ENCODE measurements at places on chromosomes 13 and 19. TPM values are rescaled to one million over a fixed set of nuclear protein-coding genes. Genes with fewer than 3 reads are reported as not detected.
A peak's percentile ranks its signal among the peaks of the same experiment; 100 is the strongest.

FBXL3 gene
- 68.0 TPM for total RNA-seq

DNA sequence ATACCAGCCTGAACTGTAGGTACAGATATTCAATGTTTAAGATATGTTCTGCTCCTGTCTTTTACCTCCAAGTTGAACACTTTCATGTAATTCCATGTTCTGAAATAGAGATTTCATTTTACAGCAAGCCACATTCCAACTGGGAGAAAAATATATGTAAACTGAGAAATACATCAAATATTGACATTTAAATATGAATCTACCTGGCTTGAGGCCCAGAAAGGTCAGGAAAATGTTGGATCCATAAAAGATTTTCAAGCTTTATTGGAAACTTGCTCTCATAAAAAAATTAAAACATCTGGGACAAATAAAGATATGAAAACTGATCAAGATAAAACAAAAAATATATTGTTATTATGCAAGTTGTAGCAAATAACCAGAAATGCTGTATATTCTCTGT, 1078.7 kb upstream of the ATXN8OS start:
- DNase-seq = no peak

ZNF439 gene
- 1.6 TPM for total RNA-seq

DNA sequence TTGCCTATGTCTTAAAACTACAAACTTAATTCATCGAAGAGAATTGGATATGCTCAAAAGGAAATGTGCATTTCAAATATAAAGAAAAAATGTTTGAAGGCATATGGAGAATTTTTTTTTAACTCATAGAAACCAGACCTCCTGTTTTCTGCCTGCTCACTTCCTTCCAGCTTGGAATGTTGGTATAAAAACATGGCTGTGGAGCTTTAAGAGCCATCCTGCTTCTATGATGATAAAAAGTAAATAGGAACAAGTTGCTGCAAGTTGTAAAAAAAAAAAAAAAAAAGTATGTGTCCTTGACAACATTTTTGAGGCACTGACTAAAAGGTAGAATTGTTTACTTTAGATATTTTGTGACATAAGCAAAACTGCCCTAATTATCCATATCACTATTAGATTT, 1230.7 kb downstream of the PCDH9 start:
- DNase-seq = no peak

DNA sequence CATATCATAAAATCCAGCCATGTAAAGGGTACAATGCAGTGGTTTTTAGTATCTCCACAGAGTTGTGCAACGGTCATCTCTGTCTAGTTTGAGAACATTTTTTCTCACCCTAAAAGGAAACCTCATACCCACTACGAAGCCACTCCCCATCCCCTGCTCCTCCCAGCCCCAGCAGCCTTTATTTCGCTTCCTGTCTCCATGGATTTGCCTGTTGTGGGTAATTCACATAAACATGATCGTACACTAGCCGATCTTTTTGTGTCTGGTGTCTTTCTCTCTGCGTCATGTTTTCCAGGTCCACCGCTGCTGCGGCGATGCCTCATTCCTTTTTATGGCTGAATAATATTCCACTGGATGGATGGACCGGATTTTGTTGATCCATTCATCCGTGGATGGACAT, 28.6 kb downstream of the BICRA start:
- no peak for DNase-seq

- DNase-seq = no peak
Measured at GRCh38 chr13:96848286-96848685, 146.0 kb downstream of the OXGR1 start.

DNA sequence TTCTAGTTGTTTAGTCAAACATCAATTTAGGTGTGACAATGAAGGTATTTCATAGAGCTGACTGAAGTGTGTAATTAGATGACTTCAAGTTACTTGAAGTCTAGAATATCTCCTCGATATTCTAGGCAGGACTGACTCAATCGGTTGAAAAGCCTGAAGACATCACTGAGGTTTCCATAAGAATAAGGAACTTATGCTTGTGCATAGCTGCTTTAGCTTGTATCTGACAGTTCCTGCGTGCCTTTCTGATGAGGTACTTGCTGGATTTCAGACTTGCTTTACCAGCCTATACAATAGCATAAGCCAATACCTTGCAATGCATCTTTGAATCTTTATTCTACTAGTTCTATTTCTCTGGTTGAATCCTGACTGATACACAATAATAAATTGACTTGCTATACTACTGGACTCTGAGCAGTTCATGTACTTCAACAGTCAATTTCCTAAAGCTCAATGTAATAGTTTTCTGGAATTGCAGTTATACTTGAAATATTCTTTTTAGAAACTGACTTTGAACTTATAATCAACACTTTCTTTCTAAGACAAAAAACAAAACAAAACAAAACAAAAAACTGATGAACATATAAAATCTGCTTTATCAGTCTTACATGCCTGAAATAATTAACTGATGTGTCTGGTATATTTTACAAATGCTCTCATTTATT, 1534.8 kb downstream of the SLITRK5 start:
- no peak for DNase-seq

GRCh38 chr19:44759083-44759804, 10.7 kb downstream of the BCL3 start:
- no peak for DNase-seq

GNG7 gene
- total RNA-seq = 3.9 TPM

PALM3 gene
- not detected for total RNA-seq

FUT1 gene
- 4.4 TPM for total RNA-seq

DNA sequence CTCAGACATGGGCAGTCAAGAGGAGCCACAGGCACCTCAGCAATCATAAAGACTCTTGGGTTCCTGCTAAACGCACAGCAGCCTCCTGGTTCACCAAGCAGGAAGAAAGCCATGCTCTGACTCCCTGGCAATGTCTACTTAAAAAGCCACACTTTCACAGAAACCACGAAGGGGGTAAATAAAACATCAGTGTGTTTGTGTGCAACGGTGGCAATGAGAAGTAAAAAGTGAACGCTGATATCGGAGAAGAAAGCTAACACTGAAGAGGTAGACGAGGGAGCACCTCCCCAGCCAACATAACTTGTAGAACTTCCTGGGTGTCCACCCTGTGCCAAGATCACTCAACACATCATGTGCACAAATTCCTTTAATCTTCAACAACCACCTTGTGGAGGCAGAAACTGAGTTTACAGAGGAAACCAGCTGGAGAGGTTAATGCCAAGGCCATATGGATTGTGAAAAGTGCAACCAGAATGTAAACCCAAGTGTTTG, 30.2 kb downstream of the HSPH1 start:
- no peak for DNase-seq

CEACAM20 gene
- not detected for total RNA-seq

PLPPR3 gene
- not detected for total RNA-seq

DNA sequence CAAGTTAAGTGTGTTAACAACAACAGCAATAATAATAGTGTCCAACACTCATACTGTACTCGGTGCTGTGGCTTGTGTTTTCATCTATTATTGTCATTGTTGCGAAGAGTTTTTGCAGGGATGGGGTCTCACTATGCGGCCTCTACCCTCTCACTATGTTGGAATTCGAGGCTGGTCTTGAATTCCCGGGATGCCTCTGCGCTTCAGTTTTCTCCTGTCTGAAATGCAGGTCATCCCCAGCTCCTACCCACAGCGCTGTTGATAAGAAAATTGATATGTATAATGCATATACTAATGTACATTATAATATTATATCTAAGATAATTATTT, 4.9 kb upstream of the SBK3 start:
- no peak for DNase-seq

DNA sequence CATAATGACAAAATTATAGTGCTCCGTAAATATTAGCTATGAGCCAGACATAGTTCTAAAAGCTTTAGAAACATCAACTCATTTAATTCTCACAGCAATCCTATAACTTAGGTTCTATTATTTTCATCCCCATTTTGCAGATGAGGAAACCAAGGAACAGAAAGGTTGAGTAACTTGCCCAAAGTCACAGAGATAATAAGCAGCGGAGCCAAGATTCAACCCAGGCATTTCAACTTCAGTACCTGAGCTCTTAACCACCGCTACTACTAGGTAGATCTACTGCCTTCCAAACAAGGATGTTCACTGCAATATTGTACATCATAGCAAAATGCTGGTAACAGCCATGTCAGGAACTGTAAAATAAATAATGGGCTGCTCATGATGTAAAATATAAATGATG, 39.9 kb downstream of the ELF1 start:
- DNase-seq = no peak

GRCh38 chr19:2273356-2274184, 8.4 kb downstream of the PEAK3 start:
- DNase-seq = peak; percentile 61

ABHD8 gene
- 12.9 TPM for total RNA-seq

- no peak for DNase-seq
Measured at GRCh38 chr19:38524369-38524768, 90.9 kb downstream of the RYR1 start.

HSPB6 gene
- total RNA-seq = 107 TPM
